Fibroblast of lung (primary cell): ENCODE measurements at places on chromosomes 16 and 17.
A peak's percentile ranks its signal among the peaks of the same experiment; 100 is the strongest.

DNA sequence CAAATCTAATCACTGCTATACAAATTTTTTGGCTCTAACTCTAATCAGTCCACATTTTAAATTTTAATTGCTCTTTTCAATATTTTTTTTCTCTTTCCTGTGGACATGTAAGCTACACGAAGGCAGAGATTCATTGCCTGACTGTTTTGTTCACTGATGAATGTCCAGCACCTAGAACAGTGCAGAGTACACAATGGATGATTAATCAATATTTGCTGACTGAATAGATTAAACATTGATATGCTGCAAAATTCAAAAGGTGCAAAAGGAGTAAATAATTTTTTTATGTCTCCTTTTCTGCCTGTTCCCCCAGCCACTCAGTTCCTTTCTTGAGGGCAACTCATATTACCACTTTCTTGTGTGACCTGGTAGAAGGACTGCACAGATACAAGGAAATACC is 32.8 kb downstream of the SCNN1B start:
- no peak for DNase-seq

- peak; percentile 43 for DNase-seq
Measured at GRCh38 chr17:50892101-50892776, 26.1 kb upstream of the TOB1 start.

DNA sequence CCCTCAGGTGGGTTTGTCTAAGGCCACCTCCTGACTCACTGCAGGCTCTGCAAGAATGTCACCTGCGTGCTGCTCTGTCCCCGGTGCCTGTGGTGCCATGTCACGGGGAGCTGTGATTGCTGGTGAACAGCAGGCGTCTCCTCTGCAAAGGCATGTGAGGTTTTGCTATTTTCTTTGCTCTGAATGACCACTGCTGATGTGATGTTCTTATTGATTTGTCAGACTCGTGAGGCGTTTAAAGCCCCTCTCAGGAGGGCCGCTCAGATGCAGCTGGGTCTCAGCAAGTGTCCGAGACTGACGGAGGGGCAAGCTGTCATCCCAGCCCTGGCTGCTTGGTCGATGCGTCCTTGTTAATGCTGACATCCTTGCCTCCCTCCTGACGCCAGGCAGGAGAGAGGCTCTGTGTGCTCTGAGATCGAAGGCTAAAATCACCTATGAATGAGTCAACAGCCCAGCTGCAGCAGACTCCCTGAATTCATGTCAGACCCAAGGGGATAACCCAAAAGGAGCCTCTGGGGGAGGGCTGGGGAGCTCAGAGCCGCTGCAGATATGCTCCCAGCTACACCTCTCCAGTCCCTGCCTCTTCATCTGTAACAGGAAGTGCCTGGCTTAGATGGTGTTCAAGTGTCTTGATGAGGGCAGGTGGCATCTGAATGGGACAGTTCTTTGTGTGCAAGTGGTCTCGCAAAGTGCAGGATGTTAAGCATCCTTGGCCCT is 11.8 kb upstream of the PEMT start:
- no peak for DNase-seq

DNA sequence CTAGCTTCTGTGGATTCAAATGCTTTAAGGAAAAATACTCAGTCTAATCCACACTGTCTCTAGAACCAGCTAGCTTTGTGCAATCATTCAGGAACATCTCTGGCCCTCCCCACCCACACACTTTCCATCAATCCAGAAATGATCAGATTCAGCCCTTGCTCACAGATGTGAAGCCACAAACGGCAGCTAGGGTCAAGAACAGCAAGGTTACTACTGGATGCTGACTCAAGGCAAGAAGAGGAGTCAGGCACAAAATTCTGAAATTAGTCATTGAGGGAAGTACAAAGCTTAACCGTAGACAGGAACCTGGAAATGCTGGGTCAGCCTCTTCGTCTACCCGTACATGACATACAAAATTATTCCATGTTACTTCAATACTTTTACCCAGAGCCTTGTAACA is 174.6 kb downstream of the CDH13 start:
- no peak for DNase-seq

DNA sequence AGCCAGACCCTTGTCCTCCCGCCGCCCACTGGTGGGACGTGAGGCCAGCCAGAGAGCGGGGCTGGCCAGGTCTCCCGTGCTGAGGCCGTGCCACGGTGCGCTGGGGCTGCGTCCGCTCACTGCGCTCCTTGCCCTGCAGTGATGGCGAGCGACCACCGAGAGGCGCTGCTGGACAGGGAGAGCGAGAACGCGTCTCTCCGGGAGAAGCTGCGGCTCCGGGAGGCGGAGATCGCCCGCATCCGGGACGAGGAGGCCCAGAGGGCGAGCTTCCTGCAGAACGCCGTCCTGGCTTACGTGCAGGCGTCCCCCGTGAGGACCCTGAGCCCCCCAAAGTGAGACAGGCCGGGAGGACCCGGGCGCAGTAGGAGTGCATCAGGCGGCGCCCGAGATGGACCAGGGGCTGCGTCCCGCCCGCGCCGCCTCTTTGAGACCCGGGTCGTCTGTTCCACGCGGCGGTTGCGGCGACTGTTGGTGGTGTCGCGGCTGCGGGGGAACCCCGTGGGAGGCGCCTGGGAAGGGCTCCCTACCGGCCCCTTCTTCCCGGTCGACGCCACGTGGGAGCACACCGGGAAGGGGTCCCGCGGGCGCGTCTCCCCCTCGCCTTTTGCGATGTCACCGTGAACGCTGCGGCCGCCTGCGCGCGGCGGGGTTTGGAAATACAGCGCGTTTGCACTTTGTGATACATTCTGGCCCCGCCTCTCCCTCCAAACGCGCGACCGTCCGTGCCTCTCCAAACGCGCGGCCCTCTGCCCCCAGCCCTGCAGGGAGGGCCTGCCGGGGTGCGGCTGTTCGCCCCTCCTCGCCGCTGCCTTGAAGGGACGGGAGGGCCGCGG is 792 bp upstream of the RAC3 start:
- DNase-seq = peak; percentile 76

- DNase-seq = peak; percentile 27
Measured at GRCh38 chr17:77645072-77646045, 313.1 kb upstream of the TNRC6C start.

- no peak for DNase-seq
Measured at GRCh38 chr16:4790261-4790660, 2.1 kb upstream of the SEPTIN12 start.

DNA sequence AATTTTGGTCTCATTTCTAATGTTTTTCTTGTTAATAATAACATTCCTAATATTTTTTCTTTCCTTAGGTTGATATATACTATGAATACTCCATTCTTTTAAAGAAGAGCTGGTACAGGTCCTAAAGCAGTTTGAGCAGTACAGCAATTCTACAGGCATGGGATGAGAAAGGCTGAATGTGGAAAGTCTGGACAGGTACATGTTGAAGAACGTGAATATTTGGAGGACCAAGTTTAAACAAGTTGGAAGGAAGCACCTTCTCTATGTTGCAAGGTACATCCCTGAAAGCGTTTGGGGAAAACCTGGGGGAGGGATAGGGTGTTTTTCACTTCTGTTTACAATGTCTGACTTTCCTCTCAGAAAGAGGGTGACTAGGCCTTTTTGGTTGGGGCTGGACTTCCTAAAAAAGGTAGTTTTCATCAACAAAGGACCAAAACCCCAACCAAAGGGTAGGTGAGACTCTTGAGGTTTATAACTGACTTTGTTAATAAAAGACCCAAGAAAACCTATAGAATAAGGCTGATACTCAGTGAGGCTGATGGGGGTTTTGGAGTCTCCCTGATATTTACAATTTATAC is 95.9 kb upstream of the AXIN2 start:
- DNase-seq = no peak

GRCh38 chr16:68403704-68404103 is 44.6 kb downstream of the SMPD3 start:
- DNase-seq = no peak

- DNase-seq = no peak
Measured at GRCh38 chr16:80723091-80723490, 81.3 kb downstream of the CDYL2 start.

GRCh38 chr17:75064867-75065561 is 18.0 kb downstream of the KCTD2 start:
- DNase-seq = no peak

DNA sequence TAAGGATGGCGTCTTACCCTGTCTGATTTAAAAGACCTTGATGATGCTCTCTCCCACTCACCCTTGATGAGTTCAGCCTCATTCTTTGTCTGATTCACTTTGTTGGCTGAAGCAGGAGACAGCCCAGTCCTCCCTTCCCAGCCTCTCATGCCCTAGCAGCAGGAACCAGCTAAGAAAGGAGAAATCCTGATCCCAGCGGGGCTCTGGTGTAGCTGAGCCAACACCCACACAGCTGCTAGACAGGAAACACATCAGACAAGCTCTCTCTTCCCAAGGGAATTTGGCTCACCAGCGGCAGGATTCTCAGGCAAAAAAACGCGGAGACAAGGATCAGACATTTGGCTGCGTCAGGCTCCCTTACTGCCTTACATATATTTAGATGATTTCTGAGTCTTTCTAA is 211.5 kb downstream of the CDH11 start:
- DNase-seq = peak; percentile 89

DNA sequence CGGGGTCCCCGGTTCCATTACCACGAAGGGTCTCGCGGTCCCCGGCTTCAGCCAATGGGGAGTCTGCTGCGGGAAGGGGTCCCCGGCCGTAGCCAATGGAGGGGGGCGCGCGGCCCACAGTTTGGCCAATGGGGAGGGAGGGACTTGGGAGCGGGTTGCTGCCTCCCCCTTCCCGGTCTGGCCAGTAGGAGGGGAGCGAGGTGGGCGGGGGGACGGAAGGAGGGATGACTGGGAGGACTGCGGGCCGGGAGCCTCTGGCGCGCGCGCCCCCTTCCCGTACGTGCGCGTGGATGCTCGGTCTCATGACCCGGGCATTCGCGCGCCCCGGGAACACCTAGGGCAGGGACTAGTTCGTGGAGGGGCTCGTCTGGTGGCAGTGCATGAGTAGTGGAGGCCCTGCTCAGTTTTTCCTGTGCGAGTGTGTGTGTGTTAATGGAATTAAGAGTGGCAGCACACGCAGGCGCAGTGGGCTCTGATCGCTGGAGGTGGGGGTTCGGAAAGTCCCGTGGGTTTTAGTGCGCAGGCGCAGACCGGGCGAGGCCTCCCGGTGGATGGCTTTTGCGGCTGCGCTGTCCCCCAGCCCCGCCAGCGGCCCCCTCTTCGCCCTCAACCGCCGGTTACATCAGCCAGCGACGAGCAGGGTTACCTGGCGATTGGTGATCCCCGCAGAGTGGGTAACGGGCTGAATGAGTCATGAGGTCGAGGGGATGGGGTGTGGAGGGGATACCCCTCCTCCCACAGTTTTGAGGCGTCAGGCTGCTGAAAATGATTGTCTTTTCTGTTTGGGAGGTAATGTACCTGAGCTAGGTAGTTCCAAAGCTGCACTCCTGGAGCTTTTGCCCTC is 1.3 kb downstream of the ATXN2L start:
- peak; percentile 98 for DNase-seq

DNA sequence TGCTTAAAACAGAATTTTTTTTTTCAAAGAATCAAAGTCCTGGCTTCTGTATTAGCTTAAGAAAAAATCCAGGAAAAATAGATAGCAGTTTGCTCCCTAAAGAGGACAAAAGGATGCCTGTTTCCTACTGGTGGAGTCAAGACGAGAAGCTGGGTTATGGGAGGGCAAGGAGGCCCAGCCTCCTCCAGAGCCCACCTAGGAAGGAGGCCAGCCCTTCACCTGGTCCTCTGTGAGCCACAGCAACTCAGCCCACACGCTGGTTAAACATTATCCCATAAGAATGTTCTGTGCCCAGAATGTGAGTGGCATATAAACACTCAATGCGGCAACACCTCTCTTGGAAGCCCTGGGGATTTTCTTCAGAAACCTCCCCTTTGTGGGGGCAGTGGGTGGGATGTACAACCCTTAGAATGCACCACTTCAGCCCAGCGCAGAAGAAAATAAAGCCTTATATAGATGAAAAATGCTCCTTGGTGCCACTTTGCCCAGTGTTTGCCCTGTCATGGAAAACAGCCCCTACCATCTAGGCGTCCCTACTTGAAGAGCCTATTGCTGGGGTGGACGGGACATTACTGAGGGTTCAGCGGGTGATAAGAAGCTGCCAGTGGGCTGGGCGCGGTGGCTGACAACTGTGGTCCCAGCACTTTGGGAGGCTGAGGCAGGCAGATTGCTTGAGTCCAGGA is 48.0 kb downstream of the TEKT5 start:
- no peak for DNase-seq

GRCh38 chr17:2689411-2690164 is 22.0 kb downstream of the CLUH start:
- no peak for DNase-seq

- DNase-seq = no peak
Measured at GRCh38 chr16:14569213-14569612, 60.8 kb downstream of the PARN start.

- no peak for DNase-seq
Measured at GRCh38 chr17:78608804-78609186, 31.6 kb upstream of the DNAH17 start.

DNA sequence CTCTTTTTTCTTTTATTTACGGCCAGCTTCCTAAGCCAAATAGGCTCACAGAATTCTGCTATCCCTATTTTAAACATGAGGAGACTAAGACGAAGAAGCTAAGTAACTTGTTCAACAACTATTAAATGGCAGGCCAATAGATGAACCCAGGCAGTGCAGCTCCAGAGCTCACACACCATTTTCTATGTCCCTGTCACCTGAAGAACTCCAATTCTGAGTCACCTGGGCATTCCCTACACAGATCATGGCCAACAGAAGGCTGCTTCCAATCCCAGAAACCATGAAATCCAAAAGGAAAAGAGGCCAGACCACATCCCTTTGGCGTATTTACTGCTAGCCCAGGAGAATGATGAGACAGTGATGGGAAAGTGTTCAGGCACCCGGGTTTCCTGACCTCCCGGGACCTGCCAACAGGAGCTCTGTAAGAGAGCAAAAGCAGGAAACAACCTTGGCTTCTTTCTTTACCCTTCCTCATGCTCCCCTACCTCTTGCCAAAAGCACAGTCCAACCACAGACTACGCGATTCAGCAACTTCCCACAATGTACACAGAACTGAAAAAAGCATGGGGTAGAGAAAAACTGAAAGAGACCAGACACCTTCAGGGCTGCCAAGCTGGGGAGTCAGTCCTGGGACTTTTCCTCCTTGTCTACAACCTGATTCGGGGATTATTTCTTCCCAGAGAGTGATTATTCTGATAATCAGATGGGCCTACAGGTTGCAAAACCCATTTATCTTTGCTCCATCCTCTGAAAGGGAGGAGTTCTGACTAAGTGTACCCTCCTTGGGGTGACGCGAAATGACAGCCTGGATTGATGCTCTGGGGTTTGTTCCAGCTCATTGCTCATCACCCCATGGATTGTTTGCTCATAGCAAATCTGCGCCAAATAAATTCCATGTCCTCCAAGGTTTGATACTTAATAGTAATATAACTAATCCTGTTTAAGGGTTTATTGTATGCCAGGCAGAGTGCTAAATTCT is 47.8 kb upstream of the HAS3 start:
- DNase-seq = peak; percentile 92

- DNase-seq = no peak
Measured at GRCh38 chr17:61175298-61176142, 224.1 kb upstream of the TBX2 start.
